ENCODE measurements at places on chromosomes 4 and X.
A peak's percentile ranks its signal among the peaks of the same experiment; 100 is the strongest.

GRCh38 chrX:54817220-54817820 is 9.8 kb downstream of the MAGED2 start:
- no peak for DNase-seq

DNA sequence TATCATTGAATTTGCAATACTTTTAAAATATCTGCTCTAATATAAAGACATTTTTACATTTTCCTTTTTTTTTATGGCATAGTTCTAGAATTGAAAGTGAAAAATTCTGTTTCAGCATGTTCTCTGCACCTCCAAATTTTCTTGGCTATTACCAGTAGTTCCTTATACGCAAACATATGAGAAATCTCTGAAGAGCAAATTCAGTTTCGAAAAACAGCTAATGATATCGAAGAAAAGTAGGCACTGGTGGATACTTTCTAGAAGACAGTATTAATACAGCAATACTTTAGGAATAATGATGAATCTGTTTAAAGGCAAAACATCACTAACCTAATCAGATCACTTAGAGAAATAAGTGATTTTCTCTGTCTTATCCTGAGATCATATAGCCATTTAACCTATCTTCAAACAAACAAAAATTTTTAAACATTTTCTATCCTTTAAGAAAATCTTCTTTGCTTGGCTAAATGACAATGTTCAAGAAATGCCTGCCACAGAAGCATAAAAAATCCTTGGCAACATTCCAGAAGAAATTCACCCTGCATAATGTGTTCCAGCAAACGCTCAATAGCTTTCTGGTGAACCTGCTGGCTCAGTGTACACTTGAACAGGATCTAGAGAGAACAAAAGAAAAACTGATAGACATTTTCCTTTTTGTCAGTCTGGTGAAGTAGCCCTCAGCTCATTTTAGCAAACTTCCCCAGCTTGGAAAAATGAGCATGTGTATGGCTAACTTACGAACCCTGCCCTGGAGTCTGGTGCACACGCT is 51.2 kb upstream of the KLF3 start:
- DNase-seq = no peak

DNA sequence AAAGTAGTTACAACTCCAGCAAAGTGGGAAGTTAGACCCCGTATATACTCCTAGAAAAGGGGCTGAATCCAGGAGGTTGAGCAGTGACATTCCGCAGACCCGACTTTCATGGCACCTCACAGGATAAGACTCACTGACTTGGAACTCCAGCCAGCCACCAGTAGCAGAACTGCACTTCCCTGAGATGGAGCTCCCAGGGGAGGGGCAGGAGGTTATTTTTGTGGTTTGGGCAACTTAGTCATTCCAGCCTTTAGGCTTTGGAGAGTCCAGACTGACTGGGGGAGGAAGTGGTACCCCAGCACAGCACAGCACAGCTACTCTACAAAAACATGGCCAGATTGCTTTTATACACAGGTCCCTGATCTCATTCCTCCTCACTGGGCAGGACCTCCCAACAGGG is 319.1 kb downstream of the PCDH19 start:
- DNase-seq = no peak

GRCh38 chr4:179145746-179146525 is 1703.7 kb upstream of the AGA start:
- DNase-seq = no peak

- no peak for DNase-seq
Observed at GRCh38 chrX:49120091-49120490, 3.4 kb downstream of the GPKOW start.

- no peak for DNase-seq
Observed at GRCh38 chr4:72110886-72111285, 79.1 kb downstream of the NPFFR2 start.

DNA sequence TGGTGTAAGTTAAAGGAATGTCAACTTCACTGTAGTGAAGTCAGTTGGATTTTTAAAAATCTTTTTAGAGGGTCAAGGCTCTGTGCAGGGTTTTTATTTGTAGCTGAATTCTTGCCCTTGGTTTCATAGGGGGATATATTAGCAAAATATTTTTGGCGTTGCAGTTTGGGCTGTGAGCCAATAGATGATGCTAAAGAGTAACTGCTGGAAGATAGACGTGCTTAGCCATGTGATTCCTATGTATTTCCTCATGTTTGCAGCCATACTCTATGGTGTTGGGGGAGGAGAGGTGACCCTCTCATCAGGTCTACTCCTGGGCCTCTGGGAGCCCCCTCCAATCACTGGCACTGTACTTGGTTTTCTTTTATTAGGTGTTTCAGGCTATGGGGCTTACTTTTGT is 246.7 kb upstream of the ARHGAP24 start:
- no peak for DNase-seq

- no peak for DNase-seq
Observed at GRCh38 chrX:2824886-2825285, 3.8 kb upstream of the GYG2 start.

- DNase-seq = no peak
Observed at GRCh38 chr4:13905543-13905942, 278.0 kb upstream of the BOD1L1 start.

DNA sequence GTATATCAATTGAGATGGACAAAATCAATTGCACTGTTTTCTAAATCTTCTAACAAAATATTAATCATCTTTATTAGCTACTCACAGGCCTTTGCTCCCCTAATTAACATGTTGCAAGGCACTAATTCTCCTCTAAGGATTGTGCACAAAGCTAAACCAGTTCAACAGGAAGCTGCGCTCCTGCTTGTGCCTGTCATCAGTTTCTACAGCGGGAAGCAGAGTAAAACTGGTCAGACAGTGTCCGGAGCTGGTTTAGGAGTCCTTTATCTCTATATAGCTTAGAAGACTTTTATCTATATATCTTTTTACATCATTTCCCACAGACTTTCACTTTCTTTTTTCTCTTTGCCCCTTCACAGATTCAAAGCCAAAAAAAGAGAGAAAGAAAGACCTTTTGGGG is 79.1 kb downstream of the ELOVL6 start:
- DNase-seq = no peak

- no peak for DNase-seq
Observed at GRCh38 chr4:168560184-168561180, 63.6 kb downstream of the PALLD start.

DNA sequence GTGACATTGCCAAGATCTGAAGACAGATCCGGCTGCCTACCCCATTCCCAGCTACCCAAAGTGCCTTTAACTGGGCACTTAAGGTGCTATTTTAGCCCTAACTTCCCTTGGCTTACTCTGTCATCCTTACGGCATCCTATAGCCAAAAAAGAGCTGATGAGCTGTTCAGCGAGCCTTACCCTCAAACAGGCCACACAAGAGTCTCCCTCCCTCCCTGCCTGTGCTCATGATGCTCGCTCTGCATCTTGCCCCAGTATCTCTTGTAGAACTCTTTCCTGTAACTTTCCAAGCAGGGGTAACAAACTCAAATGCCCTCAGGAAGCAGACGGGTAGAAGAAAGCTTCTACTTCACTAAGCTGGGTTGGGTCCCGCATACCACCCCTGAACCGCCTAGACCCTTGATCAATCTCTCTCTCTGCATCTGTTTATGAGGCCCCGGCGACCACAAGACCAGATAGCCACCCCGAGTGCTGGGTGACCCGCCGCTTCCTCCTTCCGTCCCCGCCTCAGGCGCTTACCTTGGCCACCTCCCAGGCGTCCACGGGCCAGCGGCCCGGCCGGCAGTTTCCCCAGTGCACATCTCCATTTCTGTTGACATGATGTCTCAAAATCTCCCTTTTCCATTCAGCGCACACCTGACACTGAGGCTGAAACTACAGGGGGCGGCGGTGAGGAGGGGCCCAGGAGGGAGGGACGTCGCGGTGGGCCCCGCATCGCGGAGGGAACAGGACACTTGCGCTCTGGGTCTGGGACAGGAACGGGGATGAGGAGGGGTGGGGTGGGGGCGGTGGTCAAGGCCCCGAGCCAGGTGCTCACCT is 663 bp downstream of the CXorf38 start:
- peak; percentile 37 for DNase-seq

DNA sequence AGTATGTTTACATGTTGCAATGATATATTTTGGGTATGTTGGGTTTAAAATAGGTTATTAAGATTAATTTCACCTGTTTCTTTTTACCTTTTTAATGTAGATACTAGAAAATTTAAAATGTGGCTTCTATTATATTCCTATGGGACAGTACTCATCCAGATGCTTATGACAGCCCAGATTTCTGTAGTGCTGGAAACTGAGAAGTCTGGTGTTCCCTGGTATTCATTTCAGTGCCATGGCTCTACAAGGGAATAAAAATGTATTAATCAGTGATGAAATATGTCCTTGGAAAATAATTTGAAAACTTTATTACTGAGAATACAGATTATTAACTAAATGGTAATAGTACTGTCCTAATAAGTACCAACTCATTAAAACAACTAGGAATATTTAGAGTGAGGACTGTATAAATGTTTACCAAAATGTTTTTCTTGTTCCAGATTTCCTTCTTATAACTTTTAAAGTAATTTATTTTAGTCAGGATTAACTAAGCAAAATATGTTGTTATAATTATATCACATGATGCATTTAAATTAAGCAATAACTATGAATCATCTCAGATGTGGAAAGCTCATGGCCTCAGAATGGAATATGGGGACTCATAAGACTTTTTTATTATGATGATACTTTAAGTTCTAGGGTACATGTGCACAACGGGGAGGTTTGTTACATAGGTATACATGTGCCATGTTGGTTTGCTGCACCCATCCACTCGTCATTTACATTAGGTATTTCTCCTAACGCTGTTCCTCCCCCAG is 25.3 kb downstream of the ARHGAP24 start:
- DNase-seq = peak; percentile 73

- no peak for DNase-seq
Observed at GRCh38 chr4:54855191-54855854, 197.6 kb downstream of the KIT start.
